DMS53 (cell line): ENCODE measurements at places on chromosomes 16 and 17.
A peak's percentile ranks its signal among the peaks of the same experiment; 100 is the strongest.

- DNase-seq: peak; percentile 49
These were observed 412.5 kb downstream of the CA10 start for GRCh38 chr17:51745993-51746392.

DNA sequence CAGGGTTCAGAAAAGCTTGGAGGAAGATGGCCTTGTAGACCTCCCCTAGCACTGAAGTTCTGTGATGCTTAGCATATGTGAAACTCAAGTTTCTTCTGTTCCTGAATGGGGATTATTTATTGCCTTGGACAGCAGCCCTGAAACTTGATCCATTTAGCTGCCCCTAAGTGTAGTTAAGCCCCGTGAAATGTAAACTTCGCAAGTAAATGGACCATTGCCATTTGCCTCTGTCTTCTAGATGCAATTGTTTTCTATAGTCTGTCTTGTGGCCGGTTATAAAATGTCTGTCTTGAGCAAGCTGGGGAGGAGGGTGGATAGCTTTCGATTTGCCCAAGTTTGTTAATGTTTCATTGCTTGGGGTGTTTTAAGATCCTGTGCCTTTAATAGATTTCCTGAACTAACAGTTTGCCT, 261.8 kb downstream of the CDH13 start:
- no peak for DNase-seq

GRCh38 chr16:5016967-5017677, 16.6 kb downstream of the NAGPA start:
- DNase-seq: no peak

- no peak for DNase-seq
These were observed 61.8 kb upstream of the TOM1L1 start for GRCh38 chr17:54838651-54839421.

DNA sequence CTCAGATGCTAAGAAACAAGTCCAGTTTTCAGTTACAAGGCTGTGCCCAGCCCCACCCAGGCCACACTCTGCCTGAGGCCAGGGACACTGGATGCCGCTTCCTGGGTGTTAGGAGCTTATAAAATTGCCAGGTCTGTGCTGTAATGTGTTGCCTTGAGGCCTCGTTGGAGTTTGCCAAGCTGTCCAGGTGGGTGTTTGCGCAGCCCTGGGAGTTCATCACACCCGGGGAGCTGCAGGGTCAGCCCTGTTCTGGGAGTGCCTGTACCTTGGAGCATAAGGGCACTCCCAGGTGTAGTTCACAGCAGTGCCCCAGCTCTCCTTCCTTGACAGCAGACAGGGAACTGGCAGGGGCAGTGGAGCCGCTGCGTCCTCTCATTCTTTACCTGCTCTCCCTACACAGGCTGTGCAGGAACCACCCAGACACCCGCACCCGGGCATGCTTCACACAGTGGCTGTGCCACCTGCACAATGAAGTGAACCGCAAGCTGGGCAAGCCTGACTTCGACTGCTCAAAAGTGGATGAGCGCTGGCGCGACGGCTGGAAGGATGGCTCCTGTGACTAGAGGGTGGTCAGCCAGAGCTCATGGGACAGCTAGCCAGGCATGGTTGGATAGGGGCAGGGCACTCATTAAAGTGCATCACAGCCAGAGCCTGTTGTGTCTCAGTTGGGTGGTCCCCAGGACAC, 1.6 kb downstream of the GFER start:
- DNase-seq: no peak

DNA sequence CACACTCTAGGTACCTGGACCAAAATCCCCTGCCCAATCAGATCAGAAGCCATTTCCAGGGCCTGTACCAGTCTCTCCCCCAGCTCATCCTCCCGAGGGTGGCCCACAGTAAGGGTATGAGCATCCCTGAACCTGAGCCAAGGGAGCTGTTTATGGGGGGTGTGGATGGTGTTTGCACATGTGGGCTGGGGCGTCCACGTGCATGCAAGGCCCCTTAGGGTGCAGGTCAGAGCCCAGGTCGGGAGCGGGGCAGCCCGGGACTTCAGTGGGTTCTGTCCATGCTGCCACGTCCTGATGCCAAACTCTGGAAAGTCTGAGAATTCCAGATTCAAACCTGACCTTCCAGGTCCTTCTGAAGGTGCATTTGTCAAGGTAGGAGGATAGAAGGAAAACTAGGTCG, 9.8 kb downstream of the MILR1 start:
- DNase-seq: no peak

- peak; percentile 19 for DNase-seq
These were observed 36.9 kb downstream of the ERN1 start for GRCh38 chr17:64092952-64093451.

DNA sequence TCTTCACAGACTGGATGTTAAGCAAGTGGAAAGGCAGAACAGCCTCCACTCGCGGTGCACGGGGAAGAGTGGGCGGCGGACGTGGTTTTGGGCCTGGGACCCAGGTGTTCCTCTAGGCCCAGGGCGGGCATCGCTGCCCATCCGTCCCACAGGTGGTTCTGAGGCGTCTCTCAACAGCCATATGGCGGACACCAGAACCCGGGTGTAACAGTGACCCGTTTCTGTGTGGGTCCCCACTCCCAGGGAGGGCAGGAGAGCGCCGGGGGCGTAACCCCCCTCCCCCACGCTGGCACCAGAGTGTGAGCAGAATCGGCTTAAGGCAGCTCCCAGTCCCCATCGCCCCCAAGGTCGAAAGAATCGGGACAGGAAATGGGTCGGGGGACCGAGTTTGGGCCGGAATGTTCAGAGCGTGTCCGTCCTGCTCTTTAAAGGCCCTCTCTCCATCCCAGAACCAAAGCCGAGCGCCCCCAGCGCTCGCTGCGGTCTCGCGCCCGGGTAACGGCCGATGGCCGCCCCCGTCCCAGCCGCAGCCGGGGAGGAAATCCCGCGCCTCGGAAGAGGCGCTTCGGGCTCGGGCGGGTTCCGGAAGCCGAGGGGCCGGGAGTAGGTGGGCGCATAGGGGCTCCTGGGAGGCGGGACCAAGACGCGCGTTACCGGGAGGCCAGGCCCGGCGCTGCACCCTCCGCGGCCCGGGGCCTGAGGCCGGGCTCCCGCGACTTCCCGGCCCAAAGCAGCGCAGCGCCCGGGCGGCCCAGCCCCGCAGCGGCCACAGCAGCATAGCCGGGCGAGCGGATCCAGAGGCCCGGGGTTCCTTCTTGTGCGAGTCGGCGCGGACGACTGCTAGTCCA, at the start of gene TK2:
Gene TK2 (minus strand): TSS at position 839 of the 848 bp plus-strand sequence. CDS start 61 bp downstream, at position 778.
- peak; percentile 73 for DNase-seq

DNA sequence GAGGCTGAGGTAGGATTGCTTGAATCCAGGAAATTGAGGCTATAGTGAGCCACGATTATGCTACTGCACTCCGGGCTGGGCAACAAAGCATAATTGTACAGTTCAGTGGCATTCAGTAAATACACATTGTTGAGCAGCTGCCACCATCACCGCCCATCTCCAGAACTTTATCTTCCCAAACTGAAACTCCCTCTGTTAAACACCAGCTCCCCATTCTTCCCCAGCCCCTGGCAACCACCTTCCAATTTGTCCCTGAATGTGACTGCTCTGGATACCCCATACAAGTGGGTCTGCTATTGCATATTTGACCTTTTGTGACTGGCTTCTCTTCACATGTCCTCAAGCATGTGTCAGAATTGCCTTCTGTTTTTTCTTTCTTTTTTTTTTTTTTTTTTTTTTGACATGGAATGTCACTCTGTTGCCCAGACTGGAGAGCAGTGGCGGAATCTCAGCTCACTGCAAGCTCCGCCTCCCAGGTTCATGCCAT, 2.9 kb downstream of the RPL38 start:
- DNase-seq: peak; percentile 58

- no peak for DNase-seq
These were observed 5.5 kb downstream of the CPSF4L start for GRCh38 chr17:73256220-73256619.

GRCh38 chr16:84543253-84543652, 38.8 kb upstream of the MEAK7 start:
- no peak for DNase-seq

DNA sequence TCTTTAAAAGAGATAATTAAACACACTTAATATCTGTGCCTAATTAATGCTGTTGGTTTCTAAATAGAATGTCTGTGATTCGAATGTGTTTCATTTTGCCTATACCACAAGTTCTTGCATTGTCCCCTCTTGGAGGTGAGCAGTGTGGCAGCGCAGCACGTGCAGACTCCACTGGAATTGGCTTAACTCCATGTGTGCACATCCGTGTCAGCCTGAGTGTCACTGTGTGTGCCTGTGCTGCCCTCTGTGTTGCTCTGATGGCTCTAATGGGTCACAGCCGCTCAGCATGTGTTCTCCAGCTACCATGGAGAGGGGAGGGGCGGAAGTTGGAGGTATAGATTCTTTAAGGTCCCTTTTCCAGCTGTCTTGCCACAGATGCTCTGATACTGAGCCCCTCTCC, 226.6 kb downstream of the SPECC1 start:
- no peak for DNase-seq

DNA sequence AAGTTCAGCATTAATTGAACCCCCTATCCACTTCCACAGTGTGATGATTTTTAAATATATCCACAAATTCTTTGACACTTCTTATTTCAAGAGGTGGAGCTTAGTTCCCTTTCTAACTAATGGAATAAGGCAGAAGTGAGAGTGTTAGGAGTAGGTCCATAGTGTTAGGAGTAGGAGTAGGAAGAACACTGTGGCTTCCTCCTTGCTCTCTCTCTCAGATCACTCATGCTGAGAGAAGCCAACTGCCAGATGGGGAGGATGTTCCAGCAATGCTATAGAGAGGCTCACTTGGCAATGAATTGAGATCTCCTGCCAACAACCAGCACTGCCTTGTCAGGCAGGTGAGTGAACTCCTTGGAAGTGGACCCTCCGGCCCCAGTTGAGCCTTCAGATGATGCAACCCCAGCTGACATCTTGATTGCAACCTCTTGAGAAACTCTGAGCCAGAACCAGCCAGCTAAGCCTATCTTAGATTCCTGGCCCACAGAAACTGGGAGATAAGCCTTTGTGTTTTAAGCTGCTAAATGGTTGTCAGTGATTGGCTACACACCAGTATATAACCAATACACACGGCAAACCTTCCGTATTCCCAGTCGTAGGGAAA, 44.3 kb downstream of the SPECC1 start:
- DNase-seq: no peak

- no peak for DNase-seq
These were observed 152.5 kb downstream of the LGALS9B start for GRCh38 chr17:20314834-20315233.

- DNase-seq: no peak
These were observed 501.6 kb upstream of the PSMD7 start for GRCh38 chr16:73794994-73795393.

- peak; percentile 86 for DNase-seq
These were observed 40.7 kb downstream of the ZDHHC7 start for GRCh38 chr16:84970447-84971127.

DNA sequence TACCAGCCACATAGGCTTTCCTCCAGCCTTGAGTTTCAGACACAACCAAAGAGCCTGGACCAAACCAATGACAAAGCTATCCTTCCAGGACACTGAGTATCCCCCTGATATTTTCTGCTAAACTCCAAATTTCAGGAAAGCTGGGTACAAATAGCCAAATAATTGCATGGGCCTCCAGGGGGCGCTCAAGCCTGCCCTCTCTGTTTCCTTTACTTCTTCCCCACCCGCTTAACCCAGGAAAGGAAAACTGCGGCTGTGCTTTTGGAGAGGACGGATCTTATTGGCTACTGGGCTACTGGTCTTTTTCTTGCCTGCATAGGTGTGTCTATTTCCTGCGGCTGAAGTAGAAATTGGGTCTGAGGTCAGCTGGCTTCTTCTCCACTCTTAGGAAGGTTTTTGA, 30.1 kb downstream of the GNGT2 start:
- peak; percentile 71 for DNase-seq

DNA sequence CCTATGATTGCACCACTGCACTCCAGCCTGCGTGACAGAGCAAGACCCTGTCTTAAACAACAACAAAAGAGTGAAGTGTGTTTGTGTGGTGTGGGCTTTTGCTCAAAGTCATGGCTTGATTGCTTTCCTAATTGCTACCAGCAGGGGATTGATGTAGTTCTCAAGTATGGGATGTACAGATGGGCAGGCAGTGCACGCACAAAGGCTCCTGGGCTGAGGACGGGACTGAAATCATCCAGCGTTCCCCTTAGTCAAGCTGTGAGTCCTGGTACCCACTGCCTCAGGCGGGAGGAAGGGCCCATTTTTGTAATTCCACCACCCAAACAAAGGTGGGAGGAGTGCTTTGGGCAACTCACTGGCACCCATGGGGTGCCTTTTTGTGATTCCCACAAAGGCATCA, 47.3 kb downstream of the GDE1 start:
- DNase-seq: no peak

DNA sequence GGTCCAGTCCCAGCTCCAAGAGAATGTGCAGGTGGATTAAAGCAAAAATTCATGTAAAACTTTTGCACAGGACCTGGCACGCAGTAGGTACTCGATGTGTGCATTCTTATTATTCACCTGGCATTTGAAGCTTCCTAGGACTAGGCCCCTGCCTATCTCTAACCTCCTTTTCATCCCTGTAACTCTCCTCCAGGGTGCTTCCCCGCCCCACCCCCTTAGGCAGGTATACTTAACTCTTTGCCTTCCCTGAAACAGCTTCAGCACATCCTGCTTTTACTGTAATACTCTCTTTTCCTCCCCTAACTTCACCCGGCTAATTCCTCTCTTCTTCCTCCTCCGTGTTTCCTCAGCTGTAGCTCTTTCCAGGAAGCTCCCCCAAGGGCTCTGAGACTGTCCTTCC, 54.8 kb downstream of the CDK5R1 start:
- no peak for DNase-seq

GRCh38 chr16:30416624-30417528, 9.5 kb downstream of the ZNF771 start:
- peak; percentile 77 for DNase-seq

GRCh38 chr16:31502981-31503380, 5.2 kb downstream of the RUSF1 start:
- no peak for DNase-seq

DNA sequence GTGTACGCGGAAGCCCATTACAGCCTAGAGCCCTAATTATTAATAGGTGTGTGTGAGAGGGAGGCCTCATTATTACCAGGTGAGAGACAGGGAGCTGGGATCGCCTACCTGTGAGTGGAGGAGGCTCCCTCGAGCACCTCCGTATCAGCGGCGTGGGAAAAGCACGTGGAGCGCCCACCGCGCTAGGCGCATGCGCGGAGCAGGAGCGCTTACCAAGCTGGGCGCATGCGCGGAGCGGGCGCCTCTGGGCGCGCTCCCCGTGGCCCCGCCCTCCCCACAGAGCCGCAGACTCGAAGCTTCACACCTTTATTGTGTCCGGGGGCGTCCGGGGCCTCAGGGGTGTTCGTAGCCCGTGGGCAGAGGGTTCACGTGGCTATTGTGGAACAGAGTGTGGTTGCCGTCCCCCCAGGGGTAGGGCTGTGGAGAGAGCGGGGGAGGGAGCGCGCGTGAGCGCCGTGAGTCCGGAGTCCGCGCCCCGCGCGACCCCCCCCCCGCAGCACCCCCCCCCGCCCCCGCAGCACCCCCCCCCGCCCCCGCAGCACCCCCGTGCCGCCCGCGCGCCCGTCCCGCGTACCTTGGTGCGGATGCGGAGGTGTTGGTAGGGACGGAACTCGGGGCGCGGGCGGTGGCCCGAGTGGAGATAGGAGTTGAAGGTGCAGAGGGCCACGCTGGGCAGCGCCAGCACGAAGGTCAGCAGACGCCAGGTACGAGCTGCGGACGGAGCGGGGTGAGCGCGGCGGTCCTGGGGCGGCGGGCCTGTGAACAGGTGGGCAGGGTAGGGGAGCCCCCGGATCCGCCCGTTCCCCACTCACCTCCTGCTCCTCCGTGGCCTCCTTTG, 500 bp downstream of the COX6A2 start:
- DNase-seq: no peak
